Lower lobe of right lung (tissue), 2 donors: ENCODE measurements at places on chromosomes 3 and 15.

GRCh38 chr3:38978729-38979128, 73.0 kb downstream of the SCN11A start:
- no peak for DNase-seq

DNA sequence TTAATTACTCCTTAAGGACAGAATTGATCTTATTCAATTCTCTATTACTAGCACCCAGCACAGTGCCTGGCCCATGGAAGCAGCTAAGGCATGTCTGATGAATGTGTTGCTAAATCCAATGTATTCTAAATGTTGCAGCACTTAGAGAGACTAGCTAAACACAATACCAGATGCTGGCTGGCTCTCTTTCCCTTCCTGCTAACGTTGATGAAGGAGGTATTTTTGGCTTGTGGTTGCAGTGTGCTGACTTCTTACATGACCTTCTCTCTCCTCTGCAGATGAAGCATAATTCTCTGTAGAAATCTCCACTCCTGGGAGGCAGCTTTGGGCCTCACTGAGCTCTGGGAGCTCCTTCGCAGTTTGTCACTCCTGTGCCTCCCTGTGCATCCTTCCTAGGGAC, 183.6 kb downstream of the PEX5L start:
- no peak for DNase-seq

GRCh38 chr3:10364806-10365205, 43.9 kb upstream of the SEC13 start:
- no peak for DNase-seq

GRCh38 chr3:71051893-71052687, 531.4 kb downstream of the FOXP1 start:
- no peak for DNase-seq

GRCh38 chr3:129809297-129809696, 84.2 kb downstream of the TMCC1 start:
- DNase-seq: no peak

DNA sequence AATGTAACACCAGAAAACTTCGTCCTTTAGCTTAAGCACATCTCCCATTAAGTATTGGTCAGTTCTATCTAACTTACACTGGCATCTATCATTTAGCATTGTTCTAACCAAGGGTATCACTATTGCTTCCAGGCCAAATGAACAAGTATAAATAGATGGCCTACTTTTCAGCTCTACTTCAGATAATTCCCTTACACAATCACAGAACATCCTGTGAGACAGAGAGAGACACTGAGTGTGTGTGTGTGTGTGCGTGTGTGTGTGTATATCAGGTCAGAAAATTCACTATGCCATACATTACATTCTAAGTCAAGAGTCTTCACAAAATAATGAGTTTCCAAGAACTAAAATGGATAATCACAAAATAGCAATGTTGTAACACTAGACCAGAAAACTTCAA, 39.1 kb downstream of the SCAPER start:
- DNase-seq: no peak

DNA sequence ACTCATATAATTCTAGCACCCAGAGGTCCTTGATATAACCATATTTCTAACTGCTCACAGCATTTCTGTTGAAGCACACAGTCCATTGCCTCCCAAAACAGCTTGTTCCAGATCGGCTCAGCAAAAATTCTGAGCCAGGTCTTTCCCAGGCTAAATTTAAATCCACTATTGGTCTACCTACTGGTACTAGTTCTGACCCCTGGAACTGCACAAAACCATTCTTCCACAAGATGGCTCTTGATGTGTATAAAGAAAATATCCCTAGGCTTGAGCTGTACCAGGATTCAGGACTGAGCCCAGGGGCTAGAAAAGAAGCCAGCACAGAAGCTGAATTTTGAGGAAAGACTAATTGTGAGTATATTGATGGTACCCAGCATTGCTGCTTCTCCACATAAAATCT, 75.4 kb upstream of the ABHD17C start:
- DNase-seq: no peak

GRCh38 chr15:60701261-60702019, 222.5 kb upstream of the ICE2 start:
- no peak for DNase-seq

DNA sequence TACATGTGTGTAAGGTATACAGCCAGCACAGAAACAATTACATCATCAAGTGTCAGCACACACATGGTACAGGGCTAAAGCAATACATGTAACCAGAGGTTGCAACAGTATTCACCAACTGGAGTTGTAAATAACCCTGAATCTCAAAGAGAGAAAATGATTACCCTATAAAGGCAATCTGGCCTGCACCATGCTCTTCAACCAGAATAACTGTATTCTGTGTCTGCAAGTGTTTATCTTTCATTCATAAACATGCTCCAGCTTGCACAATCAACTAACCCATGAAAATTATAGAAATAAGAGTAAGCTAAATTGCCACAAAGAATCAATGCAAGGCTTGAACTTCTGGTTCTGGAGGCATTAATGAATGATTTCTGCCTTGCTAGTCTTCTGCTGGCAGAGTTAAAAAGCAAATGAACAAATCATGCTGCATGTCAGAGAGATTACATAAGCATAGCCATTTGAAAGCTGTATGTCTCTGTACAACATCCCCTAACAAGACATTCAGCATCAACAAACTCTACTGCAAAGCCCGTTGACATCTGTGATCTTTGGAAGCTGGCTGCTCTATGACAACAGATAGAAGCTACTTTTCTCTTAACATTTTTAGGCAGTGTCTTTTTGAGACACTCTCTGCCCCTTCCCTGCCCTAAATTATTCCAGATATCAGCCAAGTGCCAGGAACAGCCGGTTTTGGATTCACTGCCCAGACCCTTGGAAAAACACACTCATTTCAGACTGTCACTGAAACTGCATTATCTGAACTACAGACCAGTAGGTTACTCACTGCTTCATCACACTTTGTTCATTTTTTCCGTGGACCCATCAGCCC, 871.0 kb downstream of the OTOL1 start:
- no peak for DNase-seq

- DNase-seq: no peak
Measured at GRCh38 chr3:172911142-172911541, 160.6 kb downstream of the ECT2 start.

GRCh38 chr15:25065286-25065685, 110.5 kb downstream of the SNRPN start:
- no peak for DNase-seq

GRCh38 chr15:80020731-80021130, 38.7 kb upstream of the ZFAND6 start:
- DNase-seq: no peak

- DNase-seq: no peak
Measured at GRCh38 chr3:50737193-50737905, 62.6 kb downstream of the DOCK3 start.

DNA sequence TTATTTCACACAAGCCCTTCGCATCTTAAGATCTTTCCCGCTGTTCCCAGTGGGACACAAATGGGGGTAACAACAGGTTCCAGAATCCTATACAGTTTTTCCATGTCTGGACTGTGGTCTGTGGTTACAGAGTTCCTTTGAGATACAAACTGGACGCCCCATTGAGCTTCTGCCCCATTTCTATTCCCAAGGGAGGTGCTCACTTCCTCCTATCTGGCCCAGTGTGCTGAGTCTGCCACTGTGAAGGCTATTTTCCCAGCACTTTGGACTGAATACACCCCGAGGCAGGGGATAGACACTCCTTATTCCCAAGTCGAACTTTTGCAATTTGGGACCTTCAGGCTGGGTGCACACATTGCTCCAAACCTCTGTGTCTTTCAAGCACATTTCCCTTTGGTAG, 44.0 kb downstream of the MESD start:
- DNase-seq: no peak

GRCh38 chr3:22115581-22115980, 364.6 kb upstream of the ZNF385D start:
- no peak for DNase-seq

DNA sequence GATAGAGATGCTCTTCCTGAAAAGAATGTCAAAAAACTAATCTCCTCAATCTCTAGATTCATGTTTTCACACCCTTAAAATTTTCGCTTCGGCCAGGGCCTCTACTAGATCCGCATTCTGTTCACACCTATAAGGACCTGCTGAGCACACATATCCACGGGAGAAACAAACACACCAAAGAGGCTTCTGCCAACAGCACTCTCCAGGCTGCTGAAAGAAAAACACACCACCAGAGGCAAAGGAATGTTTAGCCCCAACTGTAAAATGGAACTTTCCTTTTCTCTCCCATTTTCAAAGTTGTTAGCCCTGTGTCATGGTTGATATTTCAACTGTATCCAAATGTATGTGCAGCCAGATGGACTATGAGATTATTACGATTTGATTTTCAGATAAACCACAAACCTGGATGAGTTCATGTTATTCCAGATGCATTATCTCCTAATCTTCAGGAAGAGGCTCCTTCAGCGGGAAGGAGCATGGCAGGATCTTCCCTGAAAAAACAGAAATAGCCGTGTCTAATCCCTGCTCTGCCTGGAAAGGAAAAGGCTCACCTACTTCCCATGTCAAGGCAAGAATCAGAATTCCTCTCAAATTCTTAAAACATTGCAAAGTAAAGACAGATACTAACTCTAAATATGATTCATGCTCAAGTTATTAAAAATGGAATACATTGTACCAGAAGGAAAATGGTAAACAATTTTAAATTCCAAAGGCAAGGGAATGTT, 442.7 kb upstream of the NR2F2 start:
- DNase-seq: no peak

DNA sequence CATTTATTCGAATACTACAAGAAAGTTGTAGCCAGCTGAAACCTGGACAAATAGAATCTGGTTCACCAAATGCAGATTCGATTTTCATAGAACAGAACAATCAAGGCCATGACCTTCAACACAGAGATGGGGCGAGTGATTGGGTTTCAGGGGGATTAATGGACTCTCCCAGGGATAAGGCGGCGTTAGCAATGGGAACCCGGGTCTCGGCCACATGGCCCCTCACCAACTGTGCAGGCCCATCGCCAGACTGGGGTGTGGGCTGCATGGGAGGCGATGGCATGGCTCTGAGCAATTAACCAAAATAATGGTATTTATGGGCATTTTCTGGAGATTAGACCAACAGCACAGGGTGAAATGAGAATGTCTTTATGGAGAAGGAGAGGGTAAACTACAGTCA, 34.2 kb downstream of the VGLL4 start:
- no peak for DNase-seq

- DNase-seq: no peak
Measured at GRCh38 chr15:29208836-29209235, 60.8 kb downstream of the NSMCE3 start.

- DNase-seq: no peak
Measured at GRCh38 chr15:54482251-54482650, 504.0 kb downstream of the UNC13C start.

GRCh38 chr15:70189826-70190695, 92.3 kb upstream of the TLE3 start:
- DNase-seq: no peak

- no peak for DNase-seq
Measured at GRCh38 chr3:16618721-16619120, 13.5 kb upstream of the DAZL start.

GRCh38 chr3:34783876-34784275, 855.4 kb upstream of the ARPP21 start:
- DNase-seq: no peak

- no peak for DNase-seq
Measured at GRCh38 chr15:51924156-51925068, 47.2 kb downstream of the LEO1 start.

DNA sequence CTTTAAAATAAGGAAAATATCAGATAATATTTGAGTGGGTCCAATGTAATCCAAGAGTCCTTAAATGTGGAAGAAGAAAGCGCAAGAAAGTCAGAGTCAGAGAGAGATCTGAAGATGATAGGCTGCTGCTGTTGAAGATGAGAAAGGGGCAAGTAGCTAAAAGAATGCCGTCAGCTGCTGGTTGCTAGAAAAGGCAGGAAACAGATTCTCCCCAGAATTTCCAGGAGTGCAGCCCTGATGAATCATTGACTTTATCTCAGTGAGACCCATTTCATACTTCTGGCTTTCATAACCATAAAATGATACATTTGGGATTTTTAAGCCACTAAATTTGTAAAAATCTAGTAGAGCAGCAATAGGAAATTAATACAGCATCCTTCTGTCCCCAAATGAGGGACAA, 7.5 kb upstream of the CHMP2B start:
- DNase-seq: no peak

DNA sequence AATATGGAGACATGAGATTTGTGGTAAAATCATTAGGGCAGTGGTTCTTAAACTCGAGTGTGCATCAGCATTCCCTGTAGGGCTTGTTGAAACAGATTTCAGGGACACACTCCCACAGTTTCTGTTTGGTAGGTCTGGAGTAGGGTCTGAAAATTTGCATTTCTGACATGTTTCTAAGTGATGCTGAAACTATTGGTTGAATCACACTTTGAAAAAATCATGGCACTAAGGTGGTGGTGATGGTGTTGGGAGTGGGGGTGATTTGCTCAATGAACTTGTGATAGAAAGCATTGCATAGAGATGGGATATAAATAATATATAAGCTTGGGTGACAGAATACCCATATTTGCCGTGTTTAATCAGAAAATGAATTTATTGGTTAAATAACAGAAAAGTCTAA, 11.3 kb downstream of the MITF start:
- no peak for DNase-seq

DNA sequence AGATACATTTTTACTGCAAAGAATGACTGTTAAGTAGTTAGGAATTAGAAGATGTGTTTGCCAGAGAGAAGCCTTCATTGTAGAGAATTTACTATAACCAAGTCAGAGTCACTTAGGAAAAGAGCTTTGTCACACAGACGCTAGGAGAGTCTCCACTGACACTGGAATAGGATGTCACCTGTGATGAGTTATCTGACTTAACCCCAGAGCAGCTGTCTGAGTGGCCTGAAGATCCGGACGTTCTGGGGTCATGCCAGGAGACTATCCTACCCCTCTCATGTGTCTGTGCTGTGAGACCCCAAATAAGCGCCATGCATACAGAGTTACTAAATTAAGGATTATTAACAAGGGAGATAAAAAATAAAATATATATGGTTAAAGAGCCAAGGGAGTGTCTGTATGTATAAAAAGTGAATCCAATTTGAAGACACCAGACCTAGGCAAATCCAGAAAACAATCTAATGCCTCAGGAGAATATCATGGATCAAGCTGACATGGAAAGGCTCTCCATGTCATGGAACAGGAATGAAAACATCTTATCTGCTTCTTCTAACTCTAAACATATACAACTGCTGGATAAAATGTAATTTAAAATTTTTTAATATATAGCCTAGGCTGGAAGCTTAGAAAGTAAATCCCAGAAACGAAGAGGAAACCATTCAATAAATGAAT, 43.5 kb downstream of the ITGB5 start:
- no peak for DNase-seq

GRCh38 chr3:55968331-55968730, 481.2 kb upstream of the WNT5A start:
- DNase-seq: no peak
